Esophagus mucosa (tissue), 1 donor: ENCODE measurements at places on chromosomes 4 and X.
A peak's percentile ranks its signal among the peaks of the same experiment; 100 is the strongest.

DNA sequence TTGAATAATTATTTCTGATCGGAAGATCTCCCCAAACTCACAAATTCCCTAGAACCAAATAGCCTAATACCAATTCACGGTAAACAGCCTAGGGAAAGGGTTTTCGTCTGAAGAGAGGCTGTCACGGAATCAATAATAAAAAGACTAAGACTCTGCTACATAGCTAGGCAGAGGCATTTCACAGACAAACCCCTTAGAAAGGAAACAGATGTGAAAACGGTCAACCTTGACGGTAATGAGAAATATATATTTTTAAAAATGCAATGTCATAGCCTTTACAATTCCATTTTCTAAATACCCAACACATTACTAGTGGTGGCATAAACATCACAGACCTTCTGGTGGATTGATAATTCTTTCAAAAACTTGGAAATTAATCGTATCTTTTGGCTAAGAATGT lies 28.4 kb downstream of the PROM1 start:
- no peak for ATAC-seq

DNA sequence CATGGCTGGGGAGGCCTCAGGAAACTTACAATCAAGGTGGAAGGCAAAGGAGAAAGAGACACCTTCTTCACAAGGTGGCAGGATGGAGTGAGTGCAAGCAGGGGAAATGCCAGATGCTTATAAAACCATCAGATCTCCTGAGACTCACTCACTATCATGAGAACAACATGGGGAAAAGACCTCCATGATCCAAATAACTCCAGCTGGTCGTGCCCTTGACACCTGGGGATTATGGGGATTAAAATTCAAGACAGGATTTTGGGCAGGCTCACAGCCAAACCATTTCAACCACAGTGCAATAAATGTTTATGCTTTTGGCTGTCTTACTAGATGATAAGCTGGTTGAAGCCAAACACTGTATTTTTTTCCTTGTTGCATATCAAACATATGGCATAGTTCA lies 1112.4 kb downstream of the STIM2 start:
- ATAC-seq: no peak

DNA sequence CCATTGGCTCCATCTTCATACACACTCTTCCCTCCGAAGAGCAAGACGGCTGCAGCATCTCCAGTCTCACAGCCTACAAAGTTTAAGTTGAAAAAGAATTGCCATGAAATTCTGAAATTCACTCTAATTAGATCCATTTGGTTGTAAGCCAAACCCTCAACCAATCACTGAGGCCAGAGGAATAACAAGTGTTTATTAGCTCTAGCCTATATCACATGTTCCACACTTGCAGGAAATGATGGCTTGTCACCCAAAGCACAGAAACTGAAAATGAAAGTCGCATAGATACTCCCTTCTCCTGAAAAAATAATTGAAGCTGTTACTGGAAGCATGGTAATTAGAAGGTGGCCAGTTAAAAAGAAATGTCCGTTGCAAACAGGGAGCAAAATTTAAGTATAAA lies 1071.8 kb downstream of the CCSER1 start:
- ATAC-seq: no peak

- peak; percentile 12 for ATAC-seq
Measured at GRCh38 chr4:138236037-138236436, 6.1 kb downstream of the SLC7A11 start.

GRCh38 chrX:9368262-9368661 lies 96.6 kb upstream of the TBL1X start:
- ATAC-seq: no peak

DNA sequence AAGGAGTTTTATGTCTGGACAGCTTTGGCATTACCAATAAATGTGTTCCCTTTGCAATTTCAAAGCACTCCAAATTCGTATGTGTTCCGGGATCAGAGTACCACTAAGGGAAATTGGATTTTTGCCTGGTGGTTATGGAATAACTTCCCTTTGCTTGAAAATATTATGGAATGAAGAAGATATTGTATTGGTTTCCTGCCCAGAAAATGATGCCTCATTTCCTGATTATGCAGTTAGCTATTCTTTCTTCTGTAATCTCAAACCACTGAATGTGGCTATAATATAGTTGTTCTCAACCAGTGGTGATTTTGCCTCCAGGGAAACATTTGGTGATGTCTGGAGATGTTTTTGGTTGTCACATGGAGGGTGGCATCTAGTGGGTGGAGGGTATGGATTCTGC lies 142.9 kb downstream of the PCDH7 start:
- ATAC-seq: no peak

DNA sequence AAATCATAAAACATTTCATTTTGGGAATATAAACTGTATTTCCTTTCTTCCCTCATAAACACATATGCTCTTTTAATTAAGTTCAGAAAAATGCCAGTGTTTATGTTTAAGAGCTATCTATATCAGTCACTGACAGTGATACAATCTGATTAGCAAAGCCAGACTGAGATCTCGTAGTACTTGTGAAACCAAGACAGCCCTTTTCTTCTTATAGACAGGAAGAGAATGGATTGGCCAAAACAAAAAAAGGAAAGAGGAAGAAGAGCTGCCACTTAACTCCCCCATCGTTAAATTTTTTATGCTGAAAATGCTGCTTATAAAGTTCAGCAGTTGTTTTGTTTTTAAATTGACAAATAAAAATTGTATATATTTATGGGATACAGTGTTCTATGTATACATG lies 87.4 kb downstream of the PLAC1 start:
- no peak for ATAC-seq

DNA sequence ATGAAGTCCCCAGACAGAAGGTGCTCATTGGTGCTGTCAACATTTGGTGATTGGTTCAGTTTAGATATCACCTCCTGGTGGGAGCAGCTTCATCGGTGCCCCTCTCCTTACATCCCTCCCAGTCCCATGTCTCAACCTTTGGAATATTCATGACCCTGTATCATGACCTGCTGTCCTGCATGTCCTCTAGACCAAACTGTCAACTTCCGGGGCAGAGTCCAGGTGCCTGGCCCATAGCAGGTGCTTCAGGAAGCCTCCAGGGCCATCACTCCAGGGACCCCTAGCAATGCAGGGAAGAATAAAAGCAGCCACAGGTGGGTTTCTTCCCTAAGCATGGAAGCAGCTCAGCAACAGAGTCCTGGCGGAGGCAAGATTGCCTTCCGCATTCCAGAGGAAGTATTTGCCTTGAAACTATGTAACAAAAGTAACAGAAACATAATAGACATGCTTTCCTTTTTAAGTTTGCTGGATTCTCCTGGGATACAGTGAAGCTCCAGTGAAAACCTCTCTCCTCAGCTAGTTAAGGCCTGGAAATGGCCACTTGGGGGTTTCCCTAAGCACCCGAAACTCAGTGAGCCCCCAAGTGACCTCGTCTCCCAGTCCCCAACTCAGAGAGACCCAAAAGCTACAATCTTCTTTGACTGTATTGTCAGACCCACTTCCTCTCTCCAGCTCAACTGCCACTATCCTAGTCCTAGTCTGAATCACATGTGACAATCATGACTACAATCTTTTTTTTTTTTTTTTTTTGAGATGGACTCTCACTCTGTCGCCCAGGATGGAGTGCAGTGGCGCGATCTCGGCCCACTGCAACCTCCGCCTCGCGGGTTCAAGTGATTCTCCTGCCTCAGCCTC lies 1.3 kb upstream of the ATP6AP1 start:
- no peak for ATAC-seq

- ATAC-seq: no peak
Measured at GRCh38 chr4:144967161-144967560, 130.8 kb downstream of the ANAPC10 start.

- ATAC-seq: no peak
Measured at GRCh38 chr4:152585023-152585441, 49.1 kb upstream of the FBXW7 start.

- ATAC-seq: peak; percentile 52
Measured at GRCh38 chrX:105553118-105553517, 269.2 kb upstream of the NRK start.

DNA sequence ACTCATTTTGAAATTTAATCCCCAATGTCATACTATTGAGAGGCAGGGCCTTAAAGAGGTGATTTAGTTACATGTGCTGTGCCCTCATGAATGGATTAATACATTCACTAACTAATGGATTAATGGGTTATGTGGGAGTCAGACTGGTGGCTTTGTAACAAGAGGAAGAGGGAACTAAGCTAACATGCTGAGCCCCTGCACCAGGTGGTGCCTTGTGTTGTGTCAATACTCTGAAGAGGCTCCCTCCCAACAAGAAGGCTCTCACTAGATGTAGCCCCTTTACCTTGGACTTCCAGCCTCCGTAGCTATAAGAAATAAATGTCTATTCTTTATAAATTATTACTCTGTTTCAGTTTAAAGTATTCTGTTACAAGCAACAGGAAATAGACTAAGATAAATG lies 411.9 kb upstream of the EMCN start:
- no peak for ATAC-seq

DNA sequence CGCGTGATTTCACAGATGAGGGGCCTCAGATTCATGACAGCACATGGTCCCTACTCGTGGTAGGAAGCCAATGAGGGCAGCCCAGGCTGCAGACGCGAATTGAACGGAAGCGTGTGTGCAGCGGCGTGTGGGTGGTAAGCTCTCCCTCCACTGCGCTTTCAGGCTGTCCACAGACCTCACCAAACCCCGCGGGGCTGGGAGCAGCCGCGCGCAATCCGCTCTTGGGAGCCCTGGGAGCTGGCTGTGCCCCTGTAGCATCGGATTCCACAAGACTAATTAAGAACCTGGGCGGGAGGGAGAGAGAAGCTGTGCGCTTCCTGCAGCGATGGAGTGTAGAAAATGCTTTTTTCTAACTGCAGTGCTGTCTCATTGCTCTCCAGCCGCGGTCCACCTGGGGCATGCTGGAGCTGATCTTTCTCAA lies 134.9 kb downstream of the STOX2 start:
- ATAC-seq: no peak

DNA sequence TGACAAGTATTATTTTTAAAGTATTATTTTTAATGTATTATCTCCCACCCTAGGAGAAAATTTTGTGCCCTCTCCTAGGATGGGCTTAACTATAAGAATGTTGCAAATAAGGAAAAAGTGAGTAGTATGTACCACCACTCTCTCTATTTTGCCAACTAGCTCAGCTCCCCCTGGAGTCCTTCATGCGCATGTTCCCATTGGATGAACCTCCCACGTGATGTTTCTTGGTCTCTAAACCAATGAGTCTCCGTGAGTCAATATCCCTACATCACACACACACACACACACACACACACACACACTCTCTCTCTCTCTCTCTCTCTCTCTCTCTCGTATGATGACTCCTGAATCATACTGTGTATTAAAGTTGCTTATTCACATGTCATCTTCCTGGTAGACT lies 129.7 kb upstream of the ZFP42 start:
- no peak for ATAC-seq

GRCh38 chr4:184818216-184818564 lies 7.6 kb downstream of the ACSL1 start:
- no peak for ATAC-seq

DNA sequence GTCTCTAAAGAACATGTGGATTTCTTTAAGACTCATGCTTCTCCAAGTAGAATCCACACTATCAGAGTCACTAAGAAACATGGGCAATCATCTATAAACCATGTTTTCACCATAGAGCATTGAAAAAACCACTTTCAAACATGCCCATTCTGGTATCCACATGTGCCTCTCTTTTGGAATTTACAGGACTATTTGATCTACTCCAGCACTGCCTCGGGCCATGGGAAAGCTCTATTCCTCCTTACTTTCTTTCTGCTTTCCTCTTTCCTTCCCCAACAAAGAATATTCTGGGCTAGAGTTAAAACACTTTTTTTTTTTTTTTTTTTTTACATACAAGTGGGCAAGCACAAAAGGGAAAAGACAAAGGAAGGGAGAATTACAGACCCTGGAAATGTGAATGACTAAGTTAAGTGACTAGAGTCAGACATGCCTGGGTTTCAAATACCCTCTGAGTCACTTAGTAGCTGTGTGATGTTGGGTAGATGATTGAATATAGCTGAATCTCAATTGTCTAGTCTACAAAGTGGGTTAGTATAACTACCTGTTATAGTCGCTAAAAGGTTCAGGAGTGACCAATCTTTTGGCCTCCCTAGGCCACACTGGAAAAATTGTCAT lies 847.7 kb upstream of the INTU start:
- ATAC-seq: no peak

DNA sequence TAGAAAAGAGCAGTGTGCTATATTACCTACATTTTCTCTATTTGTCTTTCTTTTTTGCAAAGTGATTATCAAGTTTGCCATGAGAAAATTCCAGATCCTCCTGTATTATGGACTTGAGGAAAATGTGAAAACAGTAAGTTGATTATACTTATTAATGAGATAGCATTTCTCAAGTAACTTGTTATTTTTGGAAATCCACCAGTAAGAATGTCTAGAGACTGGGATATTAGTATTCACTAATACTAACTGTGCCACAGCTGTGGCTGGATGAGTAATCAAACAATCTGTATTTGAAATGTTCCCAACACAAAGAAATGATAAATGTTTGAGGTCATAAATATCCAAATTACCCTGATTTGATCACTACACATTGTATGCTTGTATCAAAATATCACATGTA lies 147.0 kb upstream of the CTSO start:
- no peak for ATAC-seq

DNA sequence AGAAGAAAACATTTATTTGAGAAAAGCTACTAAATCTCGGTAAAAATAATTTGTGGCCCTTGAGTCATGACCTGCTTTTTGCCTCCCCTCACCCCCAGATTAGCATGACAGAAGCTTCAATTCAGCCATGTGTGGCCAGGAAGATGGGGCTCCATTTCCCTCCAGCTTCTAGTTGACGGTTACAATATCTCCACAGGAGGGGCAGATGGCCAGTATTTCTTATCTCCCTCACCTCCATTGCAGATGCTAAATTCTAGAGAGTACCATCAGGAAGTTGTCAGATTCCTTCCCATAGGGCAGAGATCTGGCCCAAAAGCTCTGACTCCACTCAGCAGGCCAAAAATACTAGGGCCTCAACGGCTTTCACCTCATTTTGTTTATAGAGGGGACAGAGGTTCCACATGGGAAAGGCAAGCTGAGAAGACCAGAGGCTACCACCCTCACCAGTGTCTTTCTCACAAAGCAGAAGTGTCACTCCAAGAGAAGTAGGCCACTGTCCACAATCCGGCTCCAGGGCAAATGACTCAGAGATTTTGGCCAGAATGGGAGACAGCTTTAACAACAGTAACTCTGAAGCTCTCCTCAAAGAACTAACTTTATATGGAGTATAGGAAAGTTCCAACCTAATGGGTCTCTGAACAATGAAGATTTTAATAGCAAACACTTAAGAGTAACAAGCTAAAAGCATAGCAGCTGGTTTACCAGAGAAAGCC lies 108.3 kb downstream of the TBC1D19 start:
- ATAC-seq: no peak

DNA sequence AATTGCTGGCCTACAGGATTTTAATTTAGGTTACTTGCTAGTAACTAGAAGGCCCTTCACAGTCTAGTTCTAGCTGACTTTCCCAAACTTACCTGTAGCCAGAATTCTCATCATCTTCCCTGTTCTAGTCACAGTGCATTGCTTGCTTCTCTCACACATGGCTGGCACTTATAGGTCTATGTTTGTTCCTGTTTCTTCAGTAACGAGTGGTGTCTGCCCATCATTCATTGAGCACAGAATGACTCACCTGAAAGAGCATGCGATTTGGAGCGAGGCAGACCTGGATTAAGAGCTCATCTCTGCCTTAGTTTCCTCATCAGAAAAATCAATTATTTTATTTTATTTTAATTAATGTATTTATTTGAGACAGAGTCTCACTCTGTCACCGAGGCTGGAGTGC lies 201.7 kb upstream of the ANK2 start:
- ATAC-seq: peak; percentile 87
